HT1080 (cell line): ENCODE measurements at places on chromosomes 3 and 15. TPM values are rescaled to one million over a fixed set of nuclear protein-coding genes. Genes with fewer than 3 reads are reported as not detected.

The CHRFAM7A gene
- 3.9 and 5.1 TPM in 2 replicates for total RNA-seq

The MOBP gene
- total RNA-seq: not detected in 2 replicates

The PEAK1 gene
- 14.0 and 16.5 TPM in 2 replicates for total RNA-seq

The MUC13 gene
- 0.16 and 0.33 TPM in 2 replicates for total RNA-seq

The CHCHD4 gene
- 39.7 and 46.1 TPM in 2 replicates for total RNA-seq

The TIPIN gene
- total RNA-seq: 21.9 TPM in 2 replicates

The ETFA gene
- total RNA-seq: 130 and 131 TPM in 2 replicates

The RTP3 gene
- total RNA-seq: not detected in 2 replicates

DNA sequence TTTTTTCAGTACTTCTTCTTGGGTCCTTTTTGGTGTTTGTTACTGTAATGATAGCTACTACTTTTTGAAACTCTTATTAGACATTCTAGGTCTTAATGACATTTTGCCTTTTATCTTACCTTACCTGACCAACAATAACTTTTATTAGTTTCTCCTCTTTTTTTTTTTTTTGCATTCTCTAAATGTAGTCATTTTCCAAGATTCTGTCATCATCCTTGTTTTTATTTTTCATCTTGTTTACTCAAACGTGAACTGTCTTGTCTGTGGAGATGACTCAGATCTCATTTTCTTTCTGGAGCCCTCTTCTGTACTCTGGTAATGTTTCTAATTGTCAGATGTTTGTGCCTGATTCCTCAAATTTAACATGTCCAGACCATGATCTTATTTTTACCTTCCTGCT lies 2.9 kb downstream of the ABHD5 start:
- no peak for DNase-seq

- peak; percentile 58 for DNase-seq
Observed at GRCh38 chr15:45307230-45307924, 55.3 kb downstream of the SLC28A2 start.

GRCh38 chr3:64756398-64756986 lies 68.7 kb upstream of the ADAMTS9 start:
- no peak for DNase-seq

DNA sequence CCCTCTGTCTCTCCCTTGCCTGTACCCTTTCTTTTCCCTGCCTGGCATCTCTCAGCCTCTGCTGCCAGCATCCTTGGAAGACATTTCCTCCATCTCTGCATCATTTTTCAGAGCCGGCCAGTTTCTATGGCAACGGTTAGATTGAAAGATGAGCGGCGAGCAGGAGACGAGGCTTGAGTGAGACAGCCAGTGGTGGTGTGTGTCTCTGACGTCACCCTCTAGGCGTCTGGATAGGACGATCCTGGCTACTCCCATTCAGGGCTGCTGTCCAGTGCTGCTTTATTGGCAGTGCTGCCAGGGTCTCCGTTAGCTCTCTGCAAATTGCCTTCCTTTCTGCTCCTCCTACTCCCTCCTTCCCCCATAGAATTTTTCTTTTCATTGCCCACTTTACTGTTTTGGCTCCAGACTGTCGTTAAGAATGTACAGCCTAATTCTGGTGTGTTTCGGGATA lies 57.9 kb downstream of the TRAK1 start:
- DNase-seq: peak; percentile 11

- DNase-seq: no peak
Observed at GRCh38 chr3:13274125-13274524, 146.0 kb downstream of the NUP210 start.

DNA sequence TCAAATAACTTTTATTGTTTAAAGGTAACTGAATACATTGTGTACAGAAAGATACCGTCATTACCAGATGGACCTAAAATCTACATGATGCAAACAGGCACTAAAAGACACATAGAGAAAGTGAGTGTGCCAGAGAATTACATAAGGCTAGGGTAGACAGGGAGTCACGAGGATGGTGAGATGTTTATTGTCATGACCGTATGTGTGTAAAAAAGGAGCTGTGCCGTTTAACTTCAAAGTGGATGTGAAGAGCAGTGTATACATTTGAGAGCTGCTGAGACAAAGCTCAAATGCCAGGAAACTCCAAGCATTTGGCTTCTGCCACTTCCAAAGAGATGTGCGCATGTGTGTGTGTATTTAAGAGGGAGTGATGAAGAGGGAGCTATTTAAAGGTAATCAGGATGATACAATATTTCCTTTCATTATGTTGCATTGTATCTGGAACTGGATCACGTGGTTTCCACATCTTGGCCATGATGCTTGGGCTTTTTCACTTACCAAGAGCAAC lies 51.4 kb upstream of the IGF1R start:
- DNase-seq: no peak

DNA sequence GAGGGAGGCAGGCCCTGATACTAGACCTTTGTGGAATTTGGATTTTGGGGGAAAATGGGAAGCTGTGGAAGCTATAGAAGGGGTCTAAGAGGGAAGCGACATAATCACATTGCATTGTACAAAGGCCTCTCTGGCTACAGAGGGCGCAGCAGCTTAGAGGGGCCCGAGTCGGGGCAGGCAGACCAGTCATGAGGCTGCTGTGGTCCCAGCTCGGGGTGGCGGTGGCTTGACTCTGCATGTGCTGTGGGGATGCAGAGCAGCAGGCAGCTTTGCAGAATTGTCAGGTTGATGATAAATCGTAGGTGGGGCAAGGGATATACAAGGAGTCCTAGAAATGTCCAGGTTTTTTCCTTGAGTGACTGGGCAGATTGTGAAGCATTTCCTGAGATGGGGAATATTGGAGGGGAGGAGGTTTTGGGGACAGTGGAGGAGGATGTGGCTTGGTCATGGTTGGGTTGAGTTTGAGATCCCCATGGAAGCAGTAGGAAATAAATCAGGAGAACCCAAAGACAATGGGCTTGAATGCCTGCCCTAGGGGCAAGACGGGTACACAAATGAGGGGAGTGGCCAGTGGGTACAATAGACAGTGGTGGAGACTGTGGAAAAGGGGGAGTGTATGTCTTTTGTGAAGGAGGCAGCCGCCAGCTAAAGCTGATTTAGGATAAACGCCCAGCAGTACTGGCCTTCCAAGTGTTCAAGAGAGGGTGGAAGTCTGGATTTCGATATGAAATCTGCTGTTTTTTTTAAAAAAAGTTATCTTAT lies 94.1 kb downstream of the HMG20A start:
- DNase-seq: no peak

GRCh38 chr3:197533396-197533795 lies 22.4 kb downstream of the BDH1 start:
- no peak for DNase-seq

GRCh38 chr15:71422530-71423259 lies 307.4 kb downstream of the THSD4 start:
- no peak for DNase-seq

GRCh38 chr3:46228260-46229242 lies 13.7 kb upstream of the CCR3 start:
- DNase-seq: peak; percentile 74

- DNase-seq: no peak
Observed at GRCh38 chr3:44924457-44925084, 50.2 kb downstream of the TGM4 start.

GRCh38 chr3:30663533-30664241 lies 57.3 kb downstream of the TGFBR2 start:
- DNase-seq: no peak

DNA sequence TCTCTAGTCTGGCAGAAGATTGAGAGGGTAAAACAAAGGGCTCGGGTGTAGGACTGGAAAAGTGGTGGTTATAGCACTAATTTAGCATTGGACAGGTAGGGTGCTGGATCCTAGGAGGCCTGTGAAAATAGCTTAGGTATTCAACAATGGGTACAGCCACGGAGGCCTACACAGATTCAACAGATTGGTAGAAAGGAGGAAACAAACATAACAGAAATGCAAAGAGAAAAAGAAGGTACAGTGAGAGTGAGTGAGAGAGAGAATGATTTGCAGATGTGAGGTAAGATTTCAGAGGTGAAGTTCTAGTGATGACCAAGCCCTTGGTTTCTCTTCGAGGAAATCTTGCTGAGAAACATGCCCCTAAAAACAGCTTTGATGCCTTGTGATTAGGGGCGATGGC lies 37.9 kb downstream of the ADIPOQ start:
- DNase-seq: no peak

- no peak for DNase-seq
Observed at GRCh38 chr3:184082465-184082864, 14.4 kb upstream of the HTR3E start.

DNA sequence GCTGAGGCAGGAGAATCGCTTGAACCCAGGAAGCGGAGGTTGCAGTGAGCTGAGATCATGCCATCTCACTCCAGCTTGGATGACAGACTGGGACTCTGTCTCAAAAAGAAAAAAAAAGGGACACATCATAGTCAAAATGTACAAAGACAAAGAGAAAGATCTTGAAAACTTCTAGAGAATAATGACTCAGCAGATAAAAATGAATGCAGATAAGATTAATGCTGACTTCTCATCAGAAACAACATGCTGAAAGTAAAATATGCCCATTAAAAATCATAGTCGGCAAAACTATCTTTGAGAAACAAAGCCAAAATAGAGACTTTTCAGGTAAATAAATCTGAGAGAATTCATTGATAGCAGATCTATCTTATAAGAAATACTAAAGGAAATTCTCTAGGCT lies 271.1 kb upstream of the GPR149 start:
- no peak for DNase-seq

GRCh38 chr15:63004211-63004610 lies 38.3 kb upstream of the TPM1 start:
- DNase-seq: no peak

DNA sequence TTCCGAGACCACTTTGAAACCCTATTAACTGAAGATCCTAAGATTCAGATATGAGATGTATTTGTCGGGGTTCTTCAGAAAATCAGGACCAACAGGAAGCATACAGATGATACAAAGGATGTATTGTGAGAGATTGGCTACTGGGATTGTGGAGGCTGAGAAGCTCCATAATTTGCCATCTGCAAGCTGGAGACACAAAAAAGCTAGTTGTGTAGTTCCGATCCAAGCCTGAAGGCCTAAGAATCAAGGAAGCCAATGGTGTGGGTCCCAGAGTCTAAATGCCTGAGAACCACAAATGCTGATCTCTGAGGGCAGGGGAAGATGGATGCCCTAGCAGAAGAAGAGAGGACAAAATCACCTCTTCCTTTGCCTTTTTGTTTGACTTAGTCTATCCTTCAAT lies 10.9 kb upstream of the PLSCR1 start:
- DNase-seq: no peak

DNA sequence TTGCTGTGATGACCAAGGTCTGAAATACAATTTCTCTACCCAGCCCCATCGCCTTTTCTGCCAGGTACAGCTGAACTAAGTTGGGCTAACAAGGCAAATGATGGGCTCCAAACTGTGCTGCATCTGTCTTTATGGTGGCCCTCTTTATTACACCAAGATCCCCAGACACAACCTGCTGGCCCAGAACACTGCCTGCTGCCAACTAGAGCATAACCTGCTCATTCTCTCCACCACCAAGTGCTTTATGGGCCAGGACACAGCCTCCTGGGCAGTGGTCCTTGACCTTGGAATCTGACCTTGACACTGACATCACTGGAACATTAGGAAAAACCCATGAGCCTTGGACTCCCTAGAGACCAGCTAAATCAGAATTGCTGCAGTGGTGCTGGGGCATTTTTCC lies 3.3 kb downstream of the LINS1 start:
- no peak for DNase-seq

- DNase-seq: no peak
Observed at GRCh38 chr3:73658227-73658626, 33.5 kb upstream of the PDZRN3 start.

DNA sequence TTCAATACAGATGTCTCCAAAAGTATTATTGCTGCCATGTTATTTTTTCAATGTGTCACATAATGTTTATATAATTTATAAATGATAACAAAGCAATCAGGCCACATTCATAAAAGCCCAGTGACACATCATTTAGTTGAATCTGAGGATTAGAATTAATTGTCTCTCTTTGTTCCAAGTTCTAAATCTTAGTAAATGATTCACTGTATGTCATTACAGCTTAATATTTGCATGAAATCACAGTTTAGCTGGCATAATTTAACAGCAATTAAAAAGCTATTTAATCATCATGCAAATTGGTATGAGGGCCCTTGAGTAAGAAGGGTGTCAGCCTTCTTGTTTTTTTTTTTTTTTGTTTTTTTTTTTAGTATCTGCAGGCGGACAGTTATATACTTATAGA lies 427.0 kb downstream of the EPHA6 start:
- no peak for DNase-seq
